ENCODE measurements at places on chromosomes 7 and 10.

- DNase-seq: no peak
Observed at GRCh38 chr10:33773886-33774480, 439.5 kb upstream of the NRP1 start.

- DNase-seq: no peak
Observed at GRCh38 chr10:44818041-44818649, 93.0 kb upstream of the TMEM72 start.

GRCh38 chr7:151460474-151460855, 20.5 kb upstream of the CRYGN start:
- DNase-seq: no peak

DNA sequence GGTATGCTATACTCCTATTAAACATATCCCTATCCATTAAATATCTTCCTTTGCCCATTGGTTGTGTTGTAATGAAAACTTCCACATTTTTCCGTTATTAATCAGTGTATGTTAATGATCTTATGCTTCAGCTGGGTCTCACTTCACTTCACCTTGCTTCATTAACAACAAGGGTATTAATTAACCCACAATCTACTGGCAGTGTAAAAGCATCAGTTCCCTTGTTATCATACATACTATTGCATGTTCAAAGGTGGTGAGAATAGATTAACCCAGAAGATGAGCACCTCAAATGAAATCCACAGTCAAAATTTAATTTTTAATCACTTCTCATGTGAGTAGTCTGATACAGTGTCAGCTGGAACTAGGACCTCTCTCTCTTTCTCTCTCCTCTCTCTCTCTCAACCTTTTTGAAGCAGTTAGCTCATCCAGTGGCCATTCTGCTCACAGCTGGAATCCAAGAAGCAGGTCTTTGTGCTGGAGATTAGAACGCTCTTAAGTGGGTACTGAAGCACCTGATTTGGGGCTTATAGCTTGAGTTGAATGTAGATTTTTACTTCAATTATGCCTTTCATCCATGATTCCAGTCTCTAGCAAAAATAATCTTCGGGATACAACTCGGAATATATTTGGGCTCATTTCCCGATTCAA, 172.3 kb downstream of the RAPGEF5 start:
- no peak for DNase-seq

DNA sequence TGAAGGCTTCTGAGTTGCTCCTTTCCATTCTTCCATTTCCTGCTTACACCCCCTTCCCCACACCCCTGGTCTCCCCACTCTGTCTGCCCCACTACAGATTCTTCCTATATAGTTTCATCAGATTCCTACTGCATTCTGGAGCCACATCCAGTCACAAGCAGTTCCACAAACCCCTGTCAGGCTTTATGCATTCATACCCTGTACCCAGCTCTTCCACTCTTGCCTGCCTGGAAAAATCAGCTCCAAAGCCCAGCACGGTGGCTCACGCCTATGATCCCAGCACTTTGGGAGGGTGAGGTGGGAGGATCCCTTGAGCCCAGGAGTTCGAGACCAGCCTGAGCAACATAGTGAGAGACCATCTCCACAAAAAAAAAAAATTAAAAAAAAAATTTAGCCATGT, 60.4 kb downstream of the C10orf67 start:
- no peak for DNase-seq

DNA sequence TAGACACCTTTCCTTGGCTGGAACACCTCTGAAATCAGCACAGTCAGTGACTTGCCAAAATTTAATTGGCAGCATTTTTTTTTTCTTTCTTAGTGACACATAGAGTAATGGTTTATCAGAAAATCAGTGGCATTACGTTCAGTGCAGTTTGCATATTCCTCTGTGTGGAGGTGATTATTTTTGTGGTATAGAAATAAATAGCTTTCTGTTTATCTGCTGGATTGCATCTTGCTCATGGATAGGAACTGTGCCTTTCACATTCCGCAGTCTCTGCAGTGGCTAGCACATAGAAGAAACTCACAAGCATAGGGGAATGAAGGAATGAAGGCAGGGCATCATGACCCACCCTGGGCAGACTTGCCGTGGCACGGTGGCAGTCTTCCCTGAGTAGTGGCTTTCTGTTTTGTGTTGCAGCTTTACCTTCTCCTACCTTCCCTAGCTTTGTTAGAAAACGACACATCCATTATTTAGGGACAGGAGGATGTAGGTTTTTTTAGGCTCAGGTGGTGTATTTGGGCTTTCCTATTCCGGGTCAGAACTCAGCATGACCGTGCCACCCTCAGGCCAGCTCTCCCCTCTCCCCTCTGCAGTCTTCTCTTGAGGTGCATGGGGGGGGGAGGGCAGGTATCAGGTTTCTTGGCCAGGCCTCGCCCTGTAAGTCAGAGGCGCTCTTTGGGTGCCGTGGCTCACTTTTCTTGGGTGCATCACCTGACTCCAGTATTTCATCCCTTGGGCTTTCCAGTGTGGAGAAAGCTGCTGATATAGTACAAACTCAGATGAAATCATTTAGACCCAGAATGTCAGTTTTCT, 112.5 kb upstream of the GJD4 start:
- no peak for DNase-seq

DNA sequence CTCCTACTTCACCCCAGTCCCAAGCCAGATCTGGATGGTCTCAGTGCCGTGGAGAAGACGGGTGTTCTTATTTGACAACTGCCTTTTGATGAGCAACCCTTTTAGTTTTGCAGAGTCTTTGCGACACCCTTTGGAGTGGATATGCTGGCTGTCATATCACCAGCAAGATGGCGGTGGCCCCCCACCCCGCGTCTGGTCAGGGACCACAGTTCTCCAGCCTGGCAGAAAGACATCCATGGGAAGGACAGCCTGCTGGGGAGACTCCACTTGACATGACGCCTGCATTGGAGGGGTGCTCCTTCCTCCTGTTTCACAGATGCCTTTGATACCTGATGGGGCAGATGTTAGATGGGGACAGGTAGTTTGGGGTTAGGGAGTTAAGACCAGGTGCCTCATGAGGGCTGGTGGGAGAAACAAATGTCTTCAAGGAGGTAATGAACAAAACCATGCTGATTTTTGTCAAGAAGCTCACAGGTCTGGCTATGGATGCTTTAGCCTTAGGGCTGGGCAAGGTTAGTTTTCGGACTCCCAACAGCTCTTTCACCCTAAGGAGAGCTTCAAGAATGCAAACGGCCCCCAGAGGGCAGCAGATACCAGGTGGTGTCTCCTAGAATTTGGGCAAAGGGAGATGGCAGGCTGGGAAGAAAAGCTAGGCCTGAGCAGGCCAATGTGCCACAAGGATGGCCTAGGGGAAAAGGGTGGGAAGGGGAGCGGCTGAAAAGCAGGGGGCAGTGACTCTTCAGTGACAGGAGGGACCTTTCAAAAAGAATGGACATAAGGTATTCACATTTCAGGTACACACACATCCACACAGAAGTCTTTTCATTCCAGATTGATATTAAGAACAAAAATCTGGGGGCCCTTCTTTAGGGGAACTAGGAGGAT, 95.2 kb downstream of the CLEC2L start:
- DNase-seq: peak; percentile 63

DNA sequence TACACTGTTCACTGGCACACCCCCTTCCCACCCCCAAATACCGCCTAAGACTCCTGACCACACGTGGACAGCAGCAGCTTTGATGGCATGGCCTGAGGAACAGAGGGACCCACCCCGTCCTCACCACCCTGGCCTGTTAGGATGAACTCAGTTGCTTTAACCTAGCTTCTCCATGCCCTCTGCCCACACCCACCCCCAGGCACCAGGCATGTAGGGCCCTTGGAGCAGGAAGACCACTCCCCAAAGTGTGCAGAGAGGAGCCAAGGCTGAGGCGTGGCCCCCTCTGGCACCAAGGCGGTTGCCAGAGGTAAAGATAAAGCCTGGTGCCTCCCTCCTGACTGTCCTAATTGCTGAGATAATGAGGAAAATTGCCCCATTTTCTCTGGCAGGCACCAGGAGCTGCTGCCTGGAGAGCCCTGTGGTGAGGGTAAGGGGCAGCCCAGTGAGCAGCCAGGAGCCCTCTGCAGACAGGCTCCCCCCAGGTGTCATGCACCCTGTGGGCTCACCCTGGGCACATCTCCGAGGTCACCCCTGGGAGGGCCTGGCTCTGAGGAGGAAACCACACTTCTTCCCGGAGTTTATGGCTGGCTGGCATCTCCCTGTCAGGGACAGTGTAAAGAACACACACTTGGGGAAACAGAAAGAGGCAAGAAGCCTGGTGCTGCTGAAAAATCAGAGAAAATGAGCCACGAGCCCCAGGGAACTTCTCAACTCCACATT, 47.7 kb downstream of the LRRC20 start:
- no peak for DNase-seq

- no peak for DNase-seq
Observed at GRCh38 chr10:130339091-130339490, 202.9 kb downstream of the GLRX3 start.

DNA sequence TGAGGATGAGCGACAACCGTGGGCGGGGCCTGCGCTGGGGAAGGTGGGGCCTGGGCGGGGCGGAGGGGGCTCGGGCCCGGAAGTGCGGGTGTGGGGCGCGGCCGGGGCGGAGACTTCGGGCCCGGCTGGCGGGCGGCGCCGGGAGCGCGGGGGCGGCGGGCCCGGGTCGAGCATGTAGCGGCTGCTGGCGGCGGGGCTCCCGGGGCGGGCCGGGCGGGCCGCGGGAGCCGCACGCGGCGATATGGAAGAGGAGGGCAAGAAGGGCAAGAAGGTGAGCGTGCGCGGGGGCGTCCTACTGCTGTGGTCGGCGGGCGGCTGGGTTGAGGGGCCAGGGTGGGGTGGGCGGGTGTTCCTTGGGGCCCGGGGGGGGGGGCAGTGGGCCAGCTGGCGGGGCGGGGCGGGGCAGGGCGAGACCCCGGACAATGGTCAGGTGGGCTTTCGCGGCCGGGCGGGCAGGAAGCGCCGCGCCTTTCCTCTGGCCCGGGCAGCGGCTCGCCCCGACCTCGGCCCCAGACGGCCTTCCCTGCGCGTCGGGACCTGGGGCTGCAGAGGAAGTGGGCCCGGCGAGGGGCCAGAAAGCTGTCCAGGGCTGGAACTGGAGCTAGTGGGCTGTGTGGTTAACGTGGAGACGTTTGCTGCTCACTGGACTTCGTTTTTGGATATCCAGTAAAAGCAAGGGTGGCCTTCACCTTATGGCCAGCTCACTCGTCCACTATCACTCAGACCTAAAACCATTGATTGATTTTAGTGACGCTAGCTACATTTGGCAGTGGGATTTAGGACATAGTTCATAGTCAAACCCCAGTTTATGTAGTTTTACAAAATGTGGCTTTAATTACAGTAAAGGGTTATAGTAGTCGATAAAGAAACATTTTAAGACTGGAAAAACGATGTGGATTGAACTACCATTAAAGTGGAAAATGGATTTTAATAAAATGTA, at the start of gene CCM2:
Gene CCM2, plus strand, starts transcription at position 109 of the 940 bp plus-strand sequence. Its CDS starts 133 bp downstream, at position 242.
- DNase-seq: peak; percentile 39

DNA sequence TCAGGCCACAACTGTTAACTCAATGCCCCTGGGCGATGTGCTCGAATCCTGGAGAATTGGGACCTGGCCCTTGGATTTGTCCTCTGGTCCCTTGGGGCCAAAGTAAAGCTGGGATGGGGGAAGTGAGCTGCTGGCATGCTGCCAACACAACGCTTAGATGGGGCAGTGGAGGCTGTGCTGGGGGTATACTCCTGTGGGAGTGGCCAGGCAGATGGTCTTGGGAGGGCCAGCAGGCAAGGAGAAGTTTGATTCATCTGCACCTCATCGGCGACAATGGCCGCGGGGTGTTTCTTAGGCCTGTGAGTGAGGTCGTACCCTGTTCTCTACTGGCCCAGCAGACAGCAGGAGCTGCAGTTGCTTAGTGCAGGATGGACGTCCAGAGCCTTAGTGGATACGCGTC, 139.0 kb upstream of the MTPN start:
- DNase-seq: no peak

GRCh38 chr7:30849565-30849964, 62.1 kb upstream of the AQP1 start:
- no peak for DNase-seq

DNA sequence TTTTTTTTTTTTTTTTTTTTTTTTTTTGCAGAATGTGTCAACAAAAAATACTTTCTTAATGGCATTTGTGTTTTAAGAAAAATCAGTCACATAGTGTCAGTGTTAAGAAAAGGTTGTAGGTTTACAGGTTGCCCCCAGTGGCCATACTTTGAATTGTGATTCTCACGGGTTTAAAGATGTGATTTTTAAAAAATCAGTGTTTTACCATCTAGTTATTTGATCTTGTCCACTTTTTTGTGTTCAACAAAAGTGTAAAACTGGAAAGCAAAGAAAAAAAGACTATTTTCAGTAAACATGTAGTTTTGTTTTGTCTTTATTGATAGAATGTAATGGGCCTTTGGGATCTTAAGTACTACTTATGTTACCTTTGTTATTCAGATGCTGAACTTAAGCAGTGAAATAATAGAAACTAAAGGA, 25.7 kb downstream of the SUV39H2 start:
- DNase-seq: peak; percentile 53

DNA sequence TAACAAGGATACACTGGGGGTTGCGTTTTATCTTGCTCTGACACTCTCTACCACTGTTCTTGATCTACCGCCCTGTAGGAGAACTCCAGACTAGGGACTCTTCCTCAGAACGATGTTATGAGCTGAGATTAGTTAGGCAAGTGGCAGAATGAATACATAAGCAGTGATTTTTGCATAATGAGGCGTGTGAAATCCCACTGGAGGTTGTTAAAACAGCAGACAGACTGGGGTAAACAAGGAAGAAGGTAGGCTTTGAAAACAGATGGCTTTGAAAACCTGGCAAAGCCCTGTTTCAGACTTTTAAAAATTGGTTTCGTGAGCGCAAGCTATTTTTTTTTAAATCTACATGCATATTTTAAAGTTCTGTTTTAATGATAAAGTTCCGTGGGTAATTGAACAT, 785.2 kb downstream of the TYW1 start:
- DNase-seq: no peak
